ENCODE measurements at places on chromosomes 2 and 18. TPM values are rescaled to one million over a fixed set of nuclear protein-coding genes. Genes with fewer than 3 reads are reported as not detected.

SPDYA gene
- polyA plus RNA-seq, result 1.5 TPM

KLHL30 gene
- 25.9 TPM for polyA plus RNA-seq

TMEM18 gene
- 47.0 TPM for polyA plus RNA-seq

ATIC gene
- polyA plus RNA-seq, result 50.8 TPM

UPP2 gene
- polyA plus RNA-seq, result not detected

KCNF1 gene
- 3.7 TPM for polyA plus RNA-seq

LIMS3 gene
- polyA plus RNA-seq, result 1.8 TPM

SLC4A5 gene
- polyA plus RNA-seq, result 2.9 TPM

DAW1 gene
- not detected for polyA plus RNA-seq

- no peak for DNase-seq
Observed at GRCh38 chr2:192029089-192029488, 165.6 kb downstream of the TMEFF2 start.

- no peak for DNase-seq
Observed at GRCh38 chr18:57570162-57570561, 16.3 kb downstream of the FECH start.

DNA sequence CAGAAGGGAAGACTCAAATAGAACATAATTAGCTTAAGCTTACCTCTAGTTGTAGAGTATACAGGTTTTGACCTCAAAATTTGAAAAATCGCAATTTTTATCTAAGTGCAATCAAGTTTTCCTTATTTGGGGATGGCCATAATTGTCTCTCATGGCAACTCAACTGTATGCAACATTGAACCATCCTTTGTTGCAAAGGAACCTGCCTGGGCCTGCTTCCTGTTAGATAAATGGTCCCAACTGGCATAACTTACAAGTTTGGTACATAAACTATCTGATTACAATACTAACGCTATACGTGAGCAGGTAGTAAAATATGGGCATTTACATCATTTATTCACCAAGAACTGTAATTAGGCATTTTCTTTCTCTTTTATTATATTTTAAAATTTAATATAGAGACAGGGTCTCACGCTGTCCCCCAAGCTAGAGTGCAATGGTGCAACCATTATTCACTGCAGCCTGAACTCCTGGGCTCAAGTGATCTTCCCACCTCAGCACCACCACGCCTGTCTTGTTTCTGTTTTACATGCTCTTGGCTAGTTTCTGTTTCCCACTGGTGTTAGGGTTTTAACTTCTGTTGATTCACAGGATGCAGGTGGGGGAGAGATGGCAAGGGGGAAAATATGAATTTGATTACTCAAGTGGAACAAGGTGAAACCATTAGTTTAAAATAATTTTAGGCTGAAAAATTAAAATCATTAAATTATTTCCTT lies 55.3 kb upstream of the B3GNT2 start:
- DNase-seq, result no peak

DNA sequence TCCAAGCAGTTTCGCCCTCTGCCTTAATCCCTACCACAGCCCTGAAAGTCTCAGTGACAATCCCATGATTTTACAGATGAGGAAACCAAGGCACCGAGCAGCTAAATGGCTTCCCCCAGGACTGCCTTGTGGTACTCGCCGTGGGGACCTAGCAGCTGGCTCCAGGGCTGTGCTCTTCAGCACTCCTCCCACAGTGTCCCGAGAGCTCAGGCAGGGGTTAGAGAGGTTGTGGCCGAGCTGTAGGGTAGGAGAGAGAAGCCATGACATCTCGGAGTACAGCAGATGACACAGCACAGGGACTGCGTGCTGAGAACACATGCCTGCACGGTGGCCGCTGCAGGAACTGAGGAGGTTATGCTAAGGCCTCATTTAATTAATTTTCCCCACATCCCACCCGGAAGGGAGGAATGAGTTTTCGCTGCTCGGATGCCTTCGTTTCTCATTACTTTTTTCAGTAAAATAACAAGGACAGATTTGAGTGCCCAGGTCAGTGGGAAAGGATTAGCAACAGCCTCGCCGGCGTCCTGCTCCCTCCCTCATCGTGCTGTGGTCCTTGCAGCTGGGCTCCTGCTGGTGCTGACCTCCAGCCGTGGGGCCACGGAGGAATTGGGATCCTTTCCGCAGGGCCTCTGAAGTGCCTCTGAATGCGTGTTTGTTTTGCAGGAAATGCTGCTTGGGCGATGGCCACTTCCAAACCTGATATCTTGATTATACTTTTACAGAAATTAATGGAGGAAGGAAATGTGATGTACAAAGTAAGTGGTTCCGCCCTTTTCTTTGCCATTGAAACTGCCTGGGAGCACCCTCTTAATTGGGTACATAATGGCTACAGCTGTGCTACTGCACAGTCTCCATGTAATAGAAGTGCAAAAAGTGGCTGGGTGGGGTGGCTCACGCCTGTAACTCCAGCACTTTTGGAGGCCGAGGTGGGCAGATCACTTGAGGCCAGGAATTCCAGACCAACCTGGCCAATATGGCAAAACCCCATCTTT lies 61.2 kb downstream of the WDSUB1 start:
- no peak for DNase-seq

- no peak for DNase-seq
Observed at GRCh38 chr2:105652014-105652796, 92.5 kb upstream of the NCK2 start.

GRCh38 chr2:149561309-149561926 lies 26.2 kb downstream of the MMADHC start:
- DNase-seq, result peak; percentile 28

- peak; percentile 58 for DNase-seq
Observed at GRCh38 chr18:43789234-43790000, 512.1 kb upstream of the SYT4 start.

- no peak for DNase-seq
Observed at GRCh38 chr2:38170733-38171132, 94.8 kb upstream of the CYP1B1 start.

DNA sequence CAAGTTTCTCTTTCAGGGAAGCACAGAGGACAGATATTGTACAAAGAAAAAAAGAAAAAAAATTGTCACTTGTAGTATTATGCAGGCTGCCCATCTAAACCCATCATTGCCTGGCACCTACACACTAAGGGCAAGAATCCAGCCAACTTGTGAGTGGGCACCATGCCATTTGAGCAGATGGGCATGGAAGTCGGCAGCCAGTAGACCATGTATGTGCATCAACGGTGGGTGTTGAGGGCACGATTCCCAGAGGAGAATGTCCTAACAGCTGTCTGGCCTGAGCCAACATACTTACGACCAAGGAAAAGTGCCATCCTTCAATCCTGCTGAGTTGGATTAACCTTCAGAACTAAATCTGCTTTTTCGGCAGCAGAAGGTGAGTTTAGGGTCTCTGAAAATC lies 63.9 kb downstream of the ARHGAP15 start:
- peak; percentile 42 for DNase-seq

DNA sequence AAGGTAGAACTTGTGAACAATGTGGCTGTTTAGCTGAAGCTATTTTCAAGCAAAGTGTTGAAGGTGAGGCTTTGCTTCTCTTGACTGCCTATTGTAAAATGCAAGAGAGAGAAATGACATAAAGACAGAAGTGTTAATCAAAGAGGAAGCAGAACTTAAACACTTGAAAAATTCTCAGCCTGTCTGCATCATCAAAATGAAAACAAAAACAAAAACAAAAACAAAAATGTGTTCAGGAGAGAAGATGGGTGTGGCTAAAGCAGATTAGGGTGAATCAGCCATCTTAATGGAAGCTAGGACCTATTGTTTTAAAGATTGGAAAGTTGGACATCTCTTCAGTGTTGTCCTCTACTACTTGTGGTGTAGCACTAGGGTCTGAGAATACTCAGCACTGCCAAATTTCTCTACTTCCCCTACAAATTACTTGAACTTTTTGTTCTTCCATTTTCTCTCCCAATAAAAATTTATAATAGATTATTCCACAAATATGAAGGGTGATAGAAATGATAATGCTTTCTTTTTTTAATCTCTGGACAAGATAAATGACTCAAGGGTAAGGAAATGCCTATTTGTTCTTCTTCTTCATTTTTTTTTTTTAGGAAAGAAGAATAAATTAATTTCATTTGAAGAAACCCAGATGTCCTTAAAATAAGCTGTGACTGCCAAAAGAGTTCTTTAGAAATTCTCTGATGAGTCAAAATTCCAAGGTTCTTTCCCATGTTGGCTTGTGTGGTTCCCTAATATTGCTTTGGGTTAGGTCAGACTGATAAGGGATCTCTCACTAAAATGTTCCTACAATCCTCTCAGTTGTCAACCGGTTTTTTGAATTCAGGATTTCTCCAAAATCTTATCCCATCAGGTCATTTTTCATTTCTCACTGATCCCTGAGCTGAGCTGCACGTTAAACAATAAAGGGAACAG lies 571.2 kb upstream of the ZEB2 start:
- no peak for DNase-seq

GRCh38 chr18:13641551-13642439 lies 84.6 kb downstream of the FAM210A start:
- DNase-seq, result peak; percentile 56

DNA sequence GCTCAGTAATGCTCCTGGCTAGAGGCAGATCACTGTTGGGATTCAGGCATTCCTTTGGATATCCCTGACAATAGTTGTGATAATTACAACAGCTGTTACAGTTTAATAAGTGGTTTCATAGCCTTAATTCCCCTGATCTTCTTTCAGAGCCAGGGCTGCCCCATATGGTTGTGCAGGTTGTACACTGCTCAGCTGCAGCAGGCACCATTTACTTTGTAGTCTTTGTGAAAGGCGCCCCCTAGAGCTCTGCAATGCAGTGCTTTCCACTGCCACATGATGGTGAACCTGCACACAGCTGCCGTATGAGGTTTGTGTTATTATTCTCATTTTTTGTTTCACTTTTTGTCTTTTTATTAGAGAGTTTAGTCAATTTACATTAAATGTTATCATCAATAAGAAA lies 239.1 kb downstream of the KCNS3 start:
- DNase-seq, result no peak

- no peak for DNase-seq
Observed at GRCh38 chr2:68377137-68377780, 12.2 kb downstream of the PLEK start.

- no peak for DNase-seq
Observed at GRCh38 chr18:33729556-33729955, 151.5 kb downstream of the ASXL3 start.

DNA sequence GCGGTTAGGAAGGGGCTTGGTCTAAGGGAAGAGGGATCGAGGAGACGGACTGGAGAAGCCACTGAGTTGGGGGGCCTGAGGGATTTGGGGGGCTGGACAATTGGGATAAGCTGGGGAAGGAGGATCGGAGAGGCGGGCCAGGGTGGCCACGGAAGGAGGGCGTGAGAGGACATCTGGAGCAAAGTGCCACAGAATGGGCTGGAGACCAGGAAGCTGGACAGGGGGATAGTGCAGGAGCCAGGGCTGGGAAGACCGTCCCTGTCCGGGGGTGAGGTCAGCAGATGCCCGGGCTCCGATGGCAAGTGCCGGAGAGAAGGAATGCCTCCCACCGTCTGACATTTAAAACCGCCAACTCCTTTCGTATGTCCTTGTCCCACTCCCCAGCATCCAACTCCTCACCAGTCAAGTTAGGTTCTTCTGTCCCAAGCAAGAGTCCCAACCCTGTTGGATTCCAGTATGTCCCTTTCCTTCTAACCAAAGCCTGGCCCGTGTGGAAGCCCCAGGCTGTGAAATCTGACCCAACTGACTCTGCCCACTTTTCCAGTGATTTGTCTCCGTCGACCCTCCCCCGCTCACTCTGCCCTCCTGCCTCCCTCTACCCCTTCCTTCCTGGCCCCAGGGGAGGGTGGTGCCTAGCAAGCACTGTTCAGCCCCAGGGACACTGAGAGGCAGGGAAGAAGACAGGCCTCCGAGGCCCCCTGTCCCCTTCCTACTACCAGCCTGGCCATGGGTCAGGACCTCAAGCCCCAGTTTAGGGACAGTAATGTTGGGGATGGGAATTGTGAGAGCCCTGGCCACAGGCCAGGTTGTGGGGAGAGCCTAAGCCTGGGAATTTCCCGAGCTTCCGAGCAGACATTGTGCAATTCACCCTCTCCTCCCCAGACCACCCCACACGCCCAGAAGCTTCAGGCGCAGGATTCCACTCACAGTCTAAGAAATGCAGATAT lies 31.5 kb upstream of the TMBIM1 start:
- peak; percentile 34 for DNase-seq

- DNase-seq, result no peak
Observed at GRCh38 chr2:196983934-196984333, 57.4 kb upstream of the PGAP1 start.

DNA sequence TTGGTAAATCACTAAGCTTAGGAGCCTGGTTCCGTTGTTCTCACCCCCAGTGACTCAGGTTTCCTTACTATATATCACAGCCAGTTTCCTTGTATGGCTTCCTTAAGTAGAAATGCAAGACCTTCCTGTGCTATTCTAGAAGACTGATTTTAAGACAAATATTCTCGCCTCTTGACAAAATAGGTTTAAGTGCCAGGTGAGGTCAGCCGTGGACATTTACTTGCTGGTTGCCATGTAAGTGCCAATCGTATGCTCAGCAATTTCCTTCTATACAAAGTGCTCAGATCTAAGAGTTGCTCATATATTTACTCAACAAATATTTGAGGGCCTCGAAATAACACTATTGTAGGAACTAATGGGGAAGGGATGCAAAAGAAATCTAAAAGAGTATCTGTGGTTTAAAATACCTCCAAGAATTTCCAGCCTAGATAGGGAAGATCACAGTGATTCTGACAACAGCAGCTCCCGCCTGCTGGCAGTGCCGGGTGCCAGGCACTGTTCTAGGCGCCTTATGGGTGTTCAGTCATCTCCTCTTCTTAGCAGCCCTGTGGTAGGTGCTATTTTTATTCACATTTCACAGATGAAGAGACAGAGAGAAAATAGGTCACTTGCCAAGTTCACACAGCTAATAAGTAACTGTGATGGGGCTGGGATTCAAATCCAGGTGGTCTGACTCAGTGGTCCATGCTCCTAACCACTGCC lies 95.3 kb upstream of the B3GNT7 start:
- no peak for DNase-seq

DNA sequence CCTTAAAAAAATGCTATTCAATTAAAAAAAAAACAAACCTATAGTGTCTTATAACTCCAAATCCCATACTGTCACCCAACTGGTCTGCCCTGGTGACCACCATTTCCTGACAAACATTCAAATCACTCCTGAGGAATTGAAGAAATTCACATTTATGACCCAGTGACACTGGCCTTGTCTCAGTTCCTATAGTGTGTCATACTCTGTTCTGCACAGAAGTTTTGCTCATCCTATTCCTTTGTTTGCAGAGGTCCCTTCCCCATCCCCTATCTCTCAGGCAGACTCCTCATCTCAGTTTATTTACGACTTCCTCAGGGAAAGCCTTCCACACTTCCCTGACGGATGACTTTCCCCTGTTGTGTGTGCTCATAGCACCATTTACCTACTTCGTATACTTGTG lies 14.7 kb downstream of the ZC3H6 start:
- DNase-seq, result no peak

- DNase-seq, result no peak
Observed at GRCh38 chr2:164967781-164968228, 12.5 kb upstream of the SLC38A11 start.

DNA sequence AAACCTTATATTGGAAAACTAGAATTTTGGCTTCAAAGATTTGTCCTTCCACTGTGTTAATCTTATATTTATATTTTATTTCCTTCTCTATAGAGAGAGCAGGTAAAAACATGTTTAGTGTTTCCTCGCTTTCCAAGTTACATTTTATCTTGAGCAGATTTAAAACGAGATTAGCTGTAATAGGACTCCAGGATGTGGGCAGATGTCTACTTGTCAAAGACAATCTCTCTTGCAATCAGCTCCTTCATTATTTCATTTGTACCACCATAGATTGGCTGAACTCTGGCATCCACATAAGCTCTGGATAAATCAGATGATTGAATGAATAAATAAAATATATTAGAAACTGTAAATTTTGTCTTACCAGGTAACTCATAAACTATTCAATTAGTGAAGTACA lies 17.5 kb upstream of the KANSL1L start:
- no peak for DNase-seq

- no peak for DNase-seq
Observed at GRCh38 chr2:241763551-241764274, 12.9 kb upstream of the GAL3ST2 start.

GRCh38 chr18:3998698-3999333 lies 456.3 kb downstream of the DLGAP1 start:
- no peak for DNase-seq

Measured in hindlimb muscle (tissue), 1 donor.